GM12878 (cell line): ENCODE measurements at places on chromosomes 5 and 9. TPM values are rescaled to one million over a fixed set of nuclear protein-coding genes. Genes with fewer than 3 reads are reported as not detected.

ADAMTS13 gene
- 1.2 and 2.0 TPM in 2 replicates for total RNA-seq

IFNA13 gene
- total RNA-seq: not detected in 2 replicates

SLC25A2 gene
- 0.44 and 0.58 TPM in 2 replicates for total RNA-seq

- no peaks in the 10 kb centered on the region for H3K4me1 ChIP-seq
- no peaks in the 10 kb centered on the region for H3K36me3 ChIP-seq
- no peaks in the 10 kb centered on the region for H3K27me3 ChIP-seq
- no peak for DNase-seq
- H3K4me3 ChIP-seq: no peak overlapping the region
Measured at GRCh38 chr5:56281489-56282165, 48.5 kb upstream of the ANKRD55 start.

- no peak overlapping the region for H3K27ac ChIP-seq
- DNase-seq: no peak
- H3K27me3 ChIP-seq: no peaks in the 10 kb centered on the region
- no peaks in the 10 kb centered on the region for H3K4me1 ChIP-seq
- H3K4me3 ChIP-seq: no peak overlapping the region
Measured at GRCh38 chr5:126097876-126098275, 325.3 kb upstream of the GRAMD2B start.

- DNase-seq: no peak
- H3K36me3 ChIP-seq: peaks cover 15% of the 10 kb centered on the region
- H3K27me3 ChIP-seq: no peaks in the 10 kb centered on the region
Measured at GRCh38 chr9:126885131-126885641, 24.7 kb downstream of the ZBTB34 start.

DNA sequence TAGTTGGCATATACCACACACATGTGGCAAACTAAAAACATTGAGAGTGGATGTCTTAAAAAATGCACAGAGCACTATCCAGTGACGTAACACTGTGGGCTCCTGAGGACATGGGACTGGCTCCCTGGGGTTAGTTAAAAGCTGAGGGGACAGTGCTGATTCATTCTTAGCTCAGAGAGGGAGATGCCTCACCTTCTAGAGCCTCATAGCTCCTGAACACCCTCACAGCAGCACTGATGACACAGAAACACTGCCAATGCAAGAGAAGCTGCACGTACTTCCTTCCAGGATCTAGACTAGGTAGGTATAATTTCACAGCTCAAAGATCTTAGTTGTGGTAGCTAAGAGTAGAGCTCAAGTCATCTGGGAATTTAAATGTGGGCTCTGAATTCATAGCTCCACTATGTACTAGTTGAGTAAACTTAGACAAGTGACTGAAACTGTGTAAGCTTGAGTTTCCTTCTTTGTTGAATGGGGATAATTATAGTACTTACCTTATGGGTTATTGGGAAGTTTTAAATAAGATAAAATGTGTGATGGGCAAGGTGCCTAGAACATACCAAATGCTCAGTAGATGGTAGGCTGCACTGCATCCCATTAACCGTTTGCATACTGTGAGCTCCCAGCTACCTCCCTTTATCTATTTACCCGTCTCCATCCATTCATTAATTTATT, 279.9 kb downstream of the ASTN2 start:
- H3K4me3 ChIP-seq: no peak overlapping the region
- no peak overlapping the region for H3K27ac ChIP-seq
- H3K4me1 ChIP-seq: no peaks in the 10 kb centered on the region
- DNase-seq: no peak
- no peaks in the 10 kb centered on the region for H3K36me3 ChIP-seq
- no peaks in the 10 kb centered on the region for H3K27me3 ChIP-seq

GRCh38 chr9:133659516-133659915, 23.4 kb downstream of the DBH start:
- no peak for DNase-seq
- peaks cover 5% of the 10 kb centered on the region; the same call in 1 of the 2 replicates for H3K27me3 ChIP-seq
- H3K27ac ChIP-seq: no peak overlapping the region
- no peaks in the 10 kb centered on the region for H3K36me3 ChIP-seq
- no peaks in the 10 kb centered on the region for H3K4me1 ChIP-seq
- H3K4me3 ChIP-seq: no peak overlapping the region

- H3K4me3 ChIP-seq: no peak overlapping the region
- H3K36me3 ChIP-seq: no peaks in the 10 kb centered on the region
- no peak for DNase-seq
- no peaks in the 10 kb centered on the region for H3K27me3 ChIP-seq
Measured at GRCh38 chr9:28206280-28206679, 633.0 kb upstream of the C9orf72 start.

ENTREP1 gene
- total RNA-seq: not detected in 2 replicates

- H3K36me3 ChIP-seq: no peaks in the 10 kb centered on the region
- peaks cover 19% of the 10 kb centered on the region for H3K4me1 ChIP-seq
- no peaks in the 10 kb centered on the region for H3K27me3 ChIP-seq
- DNase-seq: no peak
- no peak overlapping the region for H3K27ac ChIP-seq
Measured at GRCh38 chr5:174303437-174304045, 258.0 kb downstream of the NSG2 start.

RNF20 gene
- total RNA-seq: 28.0 and 38.9 TPM in 2 replicates

DNA sequence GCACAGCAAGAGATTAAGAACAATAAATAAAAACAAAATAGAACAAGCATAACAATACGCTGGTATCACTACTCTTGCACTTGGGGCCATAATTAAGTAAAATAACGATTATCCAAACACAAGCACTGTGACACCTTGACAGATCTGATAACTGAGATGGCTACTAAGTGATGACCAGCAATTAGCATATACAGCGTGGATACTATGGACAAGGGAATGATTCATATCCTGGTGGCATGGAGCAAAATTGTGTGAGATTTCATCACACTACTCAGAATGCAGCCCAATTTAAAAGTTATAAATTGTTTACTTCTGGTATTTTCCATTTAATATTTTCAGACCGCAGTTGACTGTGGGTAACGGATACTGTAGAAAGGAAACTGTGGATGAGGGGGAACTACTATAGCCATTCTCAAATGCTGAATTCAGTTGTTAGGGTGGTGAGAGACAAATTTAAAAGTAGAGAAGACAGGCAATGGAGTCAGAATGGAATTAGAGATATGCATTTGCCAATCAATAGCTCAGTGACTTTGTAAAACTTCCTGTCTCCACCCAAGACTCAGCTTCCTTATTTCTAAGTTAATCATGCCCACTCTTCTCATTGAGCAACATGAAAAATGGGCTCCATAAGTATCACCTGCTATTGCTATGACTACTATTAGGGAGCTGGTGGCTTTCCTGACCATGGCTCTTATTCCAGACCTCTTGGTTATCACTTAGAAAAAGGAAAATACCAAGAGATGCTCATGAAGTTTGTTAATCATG, 300.8 kb downstream of the TRIM32 start:
- H3K27ac ChIP-seq: no peak overlapping the region
- H3K36me3 ChIP-seq: no peaks in the 10 kb centered on the region
- DNase-seq: no peak

PCDHA7 gene
- total RNA-seq: 0.08 TPM in 1 of 2 replicates, not detected in the other
